ENCODE measurements at places on chromosomes 1 and 21. TPM values are rescaled to one million over a fixed set of nuclear protein-coding genes. Genes with fewer than 3 reads are reported as not detected.

The OR10Z1 gene
- 0.29 TPM for polyA plus RNA-seq

The CAPN8 gene
- 0.80 TPM for polyA plus RNA-seq

The FMO1 gene
- 3.2 TPM for polyA plus RNA-seq

The ZNF648 gene
- 0.05 TPM for polyA plus RNA-seq

The SH3D21 gene
- 14.6 TPM for polyA plus RNA-seq

The APP gene
- 625 TPM for polyA plus RNA-seq

The PDE4B gene
- 30.4 TPM for polyA plus RNA-seq

The GNPAT gene
- polyA plus RNA-seq: 61.1 TPM

The TNFRSF9 gene
- 0.13 TPM for polyA plus RNA-seq

The ATF3 gene
- 30.2 TPM for polyA plus RNA-seq

The LCE1C gene
- not detected for polyA plus RNA-seq

The LCE1B gene
- not detected for polyA plus RNA-seq

The TRIM67 gene
- polyA plus RNA-seq: 0.51 TPM

The TP53BP2 gene
- polyA plus RNA-seq: 38.3 TPM

All from right lung (tissue), 10 donors.